ENCODE measurements at places on chromosomes 2 and 18.

DNA sequence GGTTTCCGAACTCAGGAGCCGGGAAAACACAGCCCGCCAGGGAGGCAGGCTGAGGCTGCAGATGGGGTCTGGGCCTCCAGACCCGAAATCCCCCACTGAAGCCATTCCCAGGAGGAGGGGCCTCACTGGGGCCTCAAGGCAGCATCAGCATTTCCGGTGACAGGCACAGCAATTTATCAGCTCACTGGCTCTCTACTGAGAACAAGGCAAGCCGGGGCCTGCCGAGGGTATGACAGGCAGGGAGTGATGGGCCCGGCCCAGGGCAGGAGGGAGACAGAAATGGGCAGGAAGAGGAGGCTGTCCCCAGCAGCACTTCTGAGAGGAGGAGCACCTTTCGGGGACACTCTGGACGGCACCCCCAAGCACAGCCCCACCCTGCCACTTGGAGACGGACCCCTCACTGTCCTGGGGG lies 12.5 kb downstream of the SDC1 start:
- DNase-seq, result no peak

- DNase-seq, result no peak
Measured at GRCh38 chr2:47299555-47299954, 103.4 kb upstream of the MSH2 start.

DNA sequence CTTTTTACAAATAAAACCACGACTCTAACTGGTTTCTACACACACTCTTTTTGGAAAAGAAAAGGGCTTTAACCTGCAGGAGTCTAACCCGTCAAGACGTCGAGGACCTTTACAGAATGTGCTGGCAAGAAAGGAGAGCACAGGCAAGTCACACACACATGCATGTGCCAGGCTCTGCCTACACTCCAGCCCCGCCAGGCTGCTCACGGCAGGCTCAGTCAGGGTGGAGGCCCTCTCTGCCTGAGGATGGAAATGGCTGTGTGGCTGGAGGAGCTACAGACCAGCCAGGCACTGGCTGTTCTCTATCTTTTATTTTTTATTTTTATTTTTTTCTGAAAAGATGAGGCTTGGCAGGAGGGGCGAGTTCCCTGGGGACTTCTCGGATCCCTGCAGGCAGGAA lies 10.2 kb downstream of the SIX3 start:
- no peak for DNase-seq

DNA sequence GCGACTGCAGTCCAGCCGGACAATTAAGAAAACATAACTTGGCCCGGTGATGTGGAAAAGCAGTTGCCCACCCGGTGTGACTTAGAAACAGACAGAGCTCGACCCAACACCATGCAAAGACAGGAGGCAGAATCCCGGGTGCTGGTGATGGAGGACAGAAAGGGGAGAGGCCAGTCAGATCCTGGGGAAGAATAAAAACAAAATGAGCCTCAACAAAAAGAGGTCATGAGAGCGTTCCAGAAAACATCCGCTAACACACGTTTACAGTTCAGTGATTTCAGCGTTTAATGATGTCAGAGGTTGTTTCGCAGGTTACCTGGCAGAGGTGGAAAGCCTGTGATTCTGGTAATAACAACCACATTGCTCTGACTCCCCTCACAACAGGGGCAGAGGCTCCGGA lies 111.9 kb downstream of the OSR1 start:
- DNase-seq, result no peak

GRCh38 chr18:3649633-3650426 lies 199.9 kb downstream of the TGIF1 start:
- no peak for DNase-seq

GRCh38 chr2:16227811-16228462 lies 287.6 kb downstream of the MYCN start:
- DNase-seq, result no peak

Measured in stimulated activated CD8-positive, alpha-beta memory T cell treated with anti-CD3 and anti-CD28 coated beads, Interleukin-12 subunit alpha, Interleukin-12 subunit beta, amount 100 ng/mL, for 4 hours (primary cell).